ENCODE measurements at places on chromosomes 12 and 14.

DNA sequence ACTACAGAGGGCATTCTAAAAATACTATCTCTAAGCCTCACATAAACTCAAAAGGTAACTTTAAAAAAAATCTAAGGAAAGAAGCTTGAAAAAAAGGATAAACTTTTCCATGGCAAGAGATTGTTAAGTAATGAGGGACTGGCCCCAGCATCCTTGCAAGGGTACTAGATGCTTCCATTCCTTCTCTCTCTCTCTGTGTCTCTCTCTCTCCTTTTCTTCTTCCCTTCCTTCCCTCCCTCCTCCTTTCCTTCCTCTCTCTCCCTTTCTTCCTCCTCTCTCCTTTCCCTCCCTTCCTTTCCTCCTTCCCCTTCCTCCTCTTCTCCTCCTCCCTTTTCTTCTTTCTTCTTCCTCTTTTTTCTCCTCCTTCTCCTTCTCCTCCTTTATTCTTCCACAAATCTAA lies 23.8 kb downstream of the CNTN1 start:
- no peaks in the 10 kb centered on the region for H3K27me3 ChIP-seq
- no peaks in the 10 kb centered on the region for H3K4me1 ChIP-seq

- H3K4me1 ChIP-seq: no peaks in the 10 kb centered on the region
- DNase-seq: no peak
- H3K27ac ChIP-seq: no peak overlapping the region
- H3K4me3 ChIP-seq: no peak overlapping the region
Measured at GRCh38 chr12:121300083-121300819, 3.7 kb upstream of the CAMKK2 start.

DNA sequence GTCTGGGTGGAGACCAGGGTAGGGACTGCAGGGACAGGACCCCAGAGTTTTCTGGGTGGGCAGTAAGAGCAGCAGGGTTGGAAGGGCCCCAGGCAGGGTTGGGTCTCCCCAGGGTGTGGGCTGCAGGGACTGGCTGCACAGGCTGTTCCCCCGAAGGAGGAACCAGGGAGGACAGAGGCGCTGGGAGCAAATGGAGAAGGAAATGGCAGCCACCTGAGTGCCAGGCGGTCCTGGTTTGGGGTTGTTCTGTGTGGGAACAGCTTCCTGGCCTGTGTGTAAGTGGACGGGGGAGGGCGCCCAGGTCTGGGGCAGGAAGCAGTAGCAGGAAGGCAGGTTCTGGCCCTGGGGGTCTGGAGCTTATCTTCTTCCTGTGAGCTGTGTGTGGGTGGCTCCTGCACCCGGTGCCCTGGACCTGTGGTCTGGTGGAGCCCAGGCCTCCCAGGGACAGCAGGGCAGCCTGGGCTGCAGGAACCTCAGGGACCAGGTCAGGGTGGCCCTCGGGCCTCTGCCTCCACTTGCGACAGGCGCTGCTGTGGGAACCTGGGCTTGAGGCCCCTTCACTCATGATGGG lies 372.8 kb downstream of the TMEM121 start:
- no peak overlapping the region for H3K4me3 ChIP-seq
- no peaks in the 10 kb centered on the region for H3K36me3 ChIP-seq
- no peak overlapping the region for H3K27ac ChIP-seq
- H3K27me3 ChIP-seq: no peaks in the 10 kb centered on the region
- no peaks in the 10 kb centered on the region for H3K4me1 ChIP-seq

DNA sequence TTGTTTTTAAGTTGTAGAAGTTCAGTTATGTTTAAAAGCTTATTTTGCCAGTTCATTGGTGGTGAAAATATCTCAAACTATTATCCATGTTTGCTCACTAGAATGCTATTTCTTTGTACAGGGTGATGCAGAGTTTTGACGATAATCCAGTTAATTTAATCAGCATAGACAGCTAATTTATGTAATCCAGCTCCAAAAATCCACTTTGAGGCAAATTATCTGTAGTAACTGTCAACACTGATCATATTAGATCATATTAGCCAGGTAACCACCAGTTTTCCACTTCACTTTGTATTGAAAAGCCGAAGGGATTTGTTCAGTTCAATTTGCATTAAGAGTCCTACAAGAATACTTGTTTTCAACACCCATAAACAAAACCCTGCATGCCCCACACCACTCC lies 378.6 kb downstream of the PDZRN4 start:
- H3K4me3 ChIP-seq: no peak overlapping the region
- no peak for DNase-seq
- no peaks in the 10 kb centered on the region for H3K36me3 ChIP-seq
- no peaks in the 10 kb centered on the region for H3K4me1 ChIP-seq
- no peaks in the 10 kb centered on the region for H3K27me3 ChIP-seq

- H3K27me3 ChIP-seq: no peaks in the 10 kb centered on the region
- H3K36me3 ChIP-seq: no peaks in the 10 kb centered on the region
- DNase-seq: peak; percentile 90
- peak overlapping the region; percentile 97 for H3K27ac ChIP-seq
- H3K4me3 ChIP-seq: peak overlapping the region; percentile 65
- H3K4me1 ChIP-seq: no peaks in the 10 kb centered on the region
Measured at GRCh38 chr12:106303202-106303820, 778 bp downstream of the TCP11L2 start.

GRCh38 chr14:53927171-53927570 lies 29.5 kb downstream of the BMP4 start:
- no peak overlapping the region for H3K27ac ChIP-seq
- no peak for DNase-seq
- no peaks in the 10 kb centered on the region for H3K27me3 ChIP-seq
- no peaks in the 10 kb centered on the region for H3K36me3 ChIP-seq
- no peaks in the 10 kb centered on the region for H3K4me1 ChIP-seq
- no peak overlapping the region for H3K4me3 ChIP-seq

DNA sequence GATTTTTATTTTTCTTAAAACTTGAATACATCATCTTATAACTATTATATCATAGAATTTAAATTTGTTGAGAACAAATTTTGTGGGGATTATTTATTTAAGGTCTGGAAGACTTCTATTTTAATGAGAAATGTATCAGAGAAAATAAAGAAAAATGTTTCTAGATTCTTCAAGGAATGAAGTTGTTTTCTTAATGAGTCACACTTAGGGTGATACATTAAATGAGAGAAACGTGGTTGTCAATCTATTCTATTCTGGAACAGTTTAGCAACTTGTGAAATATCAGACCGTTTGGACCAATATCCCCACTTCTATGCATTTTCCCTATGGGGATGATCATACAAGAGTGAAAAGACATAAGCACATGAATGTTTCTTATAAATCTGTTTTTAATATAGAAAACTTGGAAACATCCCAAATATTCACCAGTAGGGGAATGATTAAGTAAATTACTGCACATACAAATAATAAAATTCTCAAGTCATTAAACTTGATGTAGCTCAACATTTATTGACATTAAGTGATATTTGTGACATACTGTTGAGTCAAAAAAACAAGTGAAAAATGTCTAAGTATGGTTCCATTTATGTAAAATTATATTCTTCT lies 88.5 kb downstream of the E2F7 start:
- no peak overlapping the region for H3K4me3 ChIP-seq
- DNase-seq: no peak
- no peaks in the 10 kb centered on the region for H3K4me1 ChIP-seq
- no peaks in the 10 kb centered on the region for H3K27me3 ChIP-seq
- no peaks in the 10 kb centered on the region for H3K36me3 ChIP-seq

DNA sequence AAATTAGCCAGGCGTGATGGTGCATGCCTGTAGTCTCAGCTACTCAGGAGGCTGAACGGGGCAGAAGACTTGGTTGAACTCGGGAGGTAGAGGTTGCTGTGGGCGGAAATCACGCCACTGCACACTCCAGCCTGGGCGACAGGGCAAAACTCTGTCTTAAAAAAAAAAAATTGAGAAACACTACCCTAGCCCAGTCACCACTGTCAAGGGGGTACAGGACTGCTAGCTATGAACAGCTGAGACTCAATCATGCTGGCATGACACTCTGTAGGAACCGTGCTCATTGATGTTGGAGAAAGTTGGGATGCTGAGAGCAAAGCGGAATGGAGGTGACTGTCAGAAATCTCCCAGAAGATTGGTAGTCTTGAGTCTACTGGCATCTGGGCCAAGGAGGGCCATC lies 58.2 kb upstream of the STON2 start:
- DNase-seq: no peak
- no peaks in the 10 kb centered on the region for H3K27me3 ChIP-seq
- no peaks in the 10 kb centered on the region for H3K36me3 ChIP-seq
- H3K4me1 ChIP-seq: no peaks in the 10 kb centered on the region
- no peak overlapping the region for H3K4me3 ChIP-seq

- no peak for DNase-seq
- no peaks in the 10 kb centered on the region for H3K27me3 ChIP-seq
- no peaks in the 10 kb centered on the region for H3K4me1 ChIP-seq
- H3K36me3 ChIP-seq: no peaks in the 10 kb centered on the region
- no peak overlapping the region for H3K27ac ChIP-seq
Measured at GRCh38 chr12:29844667-29845066, 60.9 kb upstream of the TMTC1 start.

GRCh38 chr12:71517145-71517846 lies 77.7 kb downstream of the LGR5 start:
- H3K27ac ChIP-seq: no peak overlapping the region
- no peak for DNase-seq
- no peak overlapping the region for H3K4me3 ChIP-seq
- H3K36me3 ChIP-seq: no peaks in the 10 kb centered on the region
- no peaks in the 10 kb centered on the region for H3K27me3 ChIP-seq
- H3K4me1 ChIP-seq: no peaks in the 10 kb centered on the region

- peak overlapping the region; percentile 2 for H3K4me3 ChIP-seq
- H3K27me3 ChIP-seq: no peaks in the 10 kb centered on the region
- peaks cover 13% of the 10 kb centered on the region for H3K4me1 ChIP-seq
- DNase-seq: no peak
- peak overlapping the region; percentile 67 for H3K27ac ChIP-seq
Measured at GRCh38 chr14:73007835-73008234, 19.1 kb downstream of the ZFYVE1 start.

DNA sequence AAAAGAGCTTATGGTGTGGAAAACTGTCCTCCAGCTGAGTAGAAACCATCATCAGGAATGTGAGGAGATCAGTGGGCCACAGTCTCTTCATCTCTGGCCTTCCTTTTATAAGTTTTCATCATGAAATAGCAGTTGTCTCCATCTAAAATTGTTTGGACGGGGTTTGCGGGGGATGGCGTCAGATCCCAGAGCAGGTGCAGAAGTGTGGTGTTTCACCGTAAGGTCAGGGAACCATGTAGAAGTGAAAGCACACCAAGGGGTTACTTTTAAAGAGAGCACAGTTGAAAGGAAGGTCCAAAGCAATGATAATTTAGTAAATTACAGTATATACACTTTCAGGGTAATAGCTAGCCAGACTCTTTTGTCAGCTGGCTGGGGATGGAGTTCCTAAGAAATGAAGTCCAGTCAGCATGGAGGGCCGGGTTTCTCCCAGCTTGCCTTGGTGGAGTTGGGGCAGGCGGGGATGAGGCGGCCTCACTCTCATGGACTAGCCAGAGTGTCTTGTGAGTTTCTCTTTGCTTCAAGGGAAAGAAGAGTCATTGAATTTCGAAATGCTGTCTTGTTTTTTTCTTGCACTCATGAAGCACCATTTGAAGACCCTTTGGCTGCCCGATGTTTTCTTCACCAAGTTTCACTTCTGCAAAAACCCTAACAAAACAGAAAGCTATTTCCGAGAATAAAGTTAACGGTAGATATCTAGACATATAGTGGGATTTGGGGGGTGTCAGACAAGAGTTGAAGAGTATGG lies 100.6 kb downstream of the ETV6 start:
- no peaks in the 10 kb centered on the region for H3K36me3 ChIP-seq
- H3K4me3 ChIP-seq: no peak overlapping the region
- peak overlapping the region; percentile 31 for H3K27ac ChIP-seq
- no peaks in the 10 kb centered on the region for H3K4me1 ChIP-seq
- DNase-seq: no peak
- H3K27me3 ChIP-seq: no peaks in the 10 kb centered on the region

GRCh38 chr12:11758510-11759493 lies 109.3 kb downstream of the ETV6 start:
- H3K4me3 ChIP-seq: no peak overlapping the region
- H3K4me1 ChIP-seq: no peaks in the 10 kb centered on the region
- no peaks in the 10 kb centered on the region for H3K27me3 ChIP-seq
- peak overlapping the region; percentile 50 for H3K27ac ChIP-seq
- H3K36me3 ChIP-seq: no peaks in the 10 kb centered on the region
- DNase-seq: no peak

DNA sequence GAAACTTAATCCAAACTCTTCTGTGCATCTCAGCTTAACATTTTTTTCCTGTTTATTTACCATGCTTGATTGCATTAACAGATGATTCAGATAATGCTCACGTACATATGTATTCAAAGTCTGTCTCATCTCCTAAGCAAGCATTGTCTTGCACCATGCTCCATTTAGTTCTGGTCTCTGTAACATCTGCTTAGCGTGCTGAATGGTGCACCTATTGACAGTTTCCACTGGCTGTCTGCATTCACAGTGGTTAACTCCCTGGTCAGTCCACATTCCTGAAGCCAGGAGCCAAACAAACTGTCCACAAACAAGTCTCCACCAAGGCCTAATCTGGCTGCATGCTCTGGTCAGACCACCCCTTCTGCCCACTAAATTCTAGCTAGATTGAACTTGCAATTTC lies 83.9 kb downstream of the KNTC1 start:
- DNase-seq: no peak
- no peak overlapping the region for H3K4me3 ChIP-seq
- H3K27me3 ChIP-seq: no peaks in the 10 kb centered on the region
- no peak overlapping the region for H3K27ac ChIP-seq
- H3K4me1 ChIP-seq: no peaks in the 10 kb centered on the region

DNA sequence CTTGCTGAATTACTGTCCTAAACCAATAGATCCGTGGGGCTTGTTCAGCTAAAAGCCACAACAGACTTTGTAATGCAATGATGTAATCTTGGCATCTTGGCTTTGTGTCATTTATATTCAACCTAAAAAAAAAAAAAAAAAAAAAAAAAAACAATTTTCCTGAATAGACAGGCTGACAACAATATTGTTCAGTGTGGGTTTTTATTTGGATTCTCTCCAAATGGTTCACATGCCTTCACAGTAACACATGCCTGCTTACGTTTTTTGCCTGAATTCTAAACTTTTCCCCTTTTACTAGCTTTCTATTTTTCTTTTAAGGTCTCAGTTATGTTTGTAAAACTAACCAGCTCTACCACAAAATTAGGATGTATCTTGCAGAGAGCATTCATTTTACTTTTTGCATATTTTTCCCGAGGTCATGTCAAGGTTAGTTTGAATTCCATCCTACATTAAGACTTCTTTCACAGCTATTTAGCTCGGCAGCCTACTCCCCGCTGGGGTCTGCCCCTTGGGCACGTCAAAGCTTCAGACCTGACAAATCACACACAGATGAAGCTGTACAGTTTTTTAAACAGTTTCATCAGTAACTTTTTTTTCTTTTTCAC lies 213.7 kb upstream of the NPAS3 start:
- H3K36me3 ChIP-seq: no peaks in the 10 kb centered on the region
- no peaks in the 10 kb centered on the region for H3K27me3 ChIP-seq

- peaks cover 68% of the 10 kb centered on the region for H3K4me1 ChIP-seq
- H3K4me3 ChIP-seq: no peak overlapping the region
- no peaks in the 10 kb centered on the region for H3K36me3 ChIP-seq
- no peaks in the 10 kb centered on the region for H3K27me3 ChIP-seq
- no peak overlapping the region for H3K27ac ChIP-seq
Measured at GRCh38 chr14:54435500-54435981, 5.6 kb downstream of the CNIH1 start.

- no peaks in the 10 kb centered on the region for H3K4me1 ChIP-seq
- no peak overlapping the region for H3K4me3 ChIP-seq
Measured at GRCh38 chr12:65015850-65016249, 105.3 kb downstream of the WIF1 start.

All from right lobe of liver (tissue), 6 donors.